ENCODE measurements at places on chromosomes 12 and 14.

DNA sequence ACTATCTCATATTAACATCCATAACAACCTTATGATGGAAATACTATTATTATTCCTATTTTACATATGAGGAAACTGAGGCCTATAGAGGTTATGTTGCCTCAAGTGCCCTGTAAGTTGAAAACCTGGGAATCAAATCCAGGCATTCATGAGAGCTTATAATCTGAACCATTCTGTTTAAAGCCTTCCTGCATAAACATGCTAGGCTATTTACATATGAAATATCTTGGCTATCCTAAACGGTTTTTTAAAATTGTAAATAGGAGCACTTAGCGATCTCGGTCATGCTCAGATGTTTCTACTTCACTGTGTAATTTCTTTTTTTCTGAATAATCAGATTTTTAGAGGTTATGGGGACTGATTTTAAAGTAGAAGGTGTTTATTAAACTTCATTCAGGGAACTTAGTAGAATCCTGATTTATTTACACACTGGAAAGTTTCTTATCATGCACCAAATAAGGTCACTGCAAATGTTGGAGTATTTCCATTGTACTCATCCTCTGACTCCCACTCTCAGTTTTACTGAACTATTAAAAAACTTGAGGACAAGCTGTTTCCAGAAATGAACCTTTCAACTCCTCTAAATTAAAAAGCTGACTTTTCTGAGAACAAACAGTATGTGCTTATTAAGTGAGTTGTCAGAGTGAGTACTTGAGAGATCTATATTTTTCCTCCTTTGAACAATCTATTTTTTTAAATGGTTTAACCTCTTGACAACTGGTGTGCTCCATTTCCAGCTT lies 141.7 kb downstream of the PIK3C2G start:
- no peak for DNase-seq
- no peaks in the 10 kb centered on the region for H3K36me3 ChIP-seq
- H3K4me1 ChIP-seq, result no peaks in the 10 kb centered on the region
- H3K4me3 ChIP-seq, result no peak overlapping the region
- no peaks in the 10 kb centered on the region for H3K27me3 ChIP-seq

DNA sequence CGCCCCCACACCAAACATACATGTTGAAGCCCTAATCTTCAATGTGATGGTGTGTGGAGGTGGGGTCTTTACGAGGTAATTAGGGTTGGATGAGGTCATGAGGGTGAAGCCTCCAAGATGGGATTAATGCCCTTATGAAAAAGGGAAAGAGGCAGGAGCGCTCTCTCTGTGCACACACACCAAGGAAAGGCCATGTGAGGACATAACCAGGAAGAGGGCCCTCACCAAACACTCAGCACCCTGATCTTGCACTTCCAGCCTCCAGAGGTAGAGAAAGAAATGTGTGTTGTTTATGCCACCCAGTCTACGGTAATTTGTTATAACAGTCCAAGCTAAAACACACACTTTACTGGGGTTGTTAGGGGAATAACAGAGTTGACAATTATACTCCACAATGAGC lies 14.6 kb upstream of the PITPNM2 start:
- no peak for DNase-seq
- H3K27me3 ChIP-seq, result no peaks in the 10 kb centered on the region
- H3K36me3 ChIP-seq, result peaks cover 36% of the 10 kb centered on the region
- no peak overlapping the region for H3K4me3 ChIP-seq
- H3K4me1 ChIP-seq, result peaks cover 3% of the 10 kb centered on the region
- peak overlapping the region; percentile 7 for H3K27ac ChIP-seq

- H3K27me3 ChIP-seq, result peaks cover 6% of the 10 kb centered on the region
- H3K27ac ChIP-seq, result no peak overlapping the region
- H3K4me1 ChIP-seq, result no peaks in the 10 kb centered on the region
- H3K4me3 ChIP-seq, result no peak overlapping the region
- no peaks in the 10 kb centered on the region for H3K36me3 ChIP-seq
- DNase-seq, result no peak
These were observed 51.8 kb downstream of the WIF1 start for GRCh38 chr12:65069336-65069735.

DNA sequence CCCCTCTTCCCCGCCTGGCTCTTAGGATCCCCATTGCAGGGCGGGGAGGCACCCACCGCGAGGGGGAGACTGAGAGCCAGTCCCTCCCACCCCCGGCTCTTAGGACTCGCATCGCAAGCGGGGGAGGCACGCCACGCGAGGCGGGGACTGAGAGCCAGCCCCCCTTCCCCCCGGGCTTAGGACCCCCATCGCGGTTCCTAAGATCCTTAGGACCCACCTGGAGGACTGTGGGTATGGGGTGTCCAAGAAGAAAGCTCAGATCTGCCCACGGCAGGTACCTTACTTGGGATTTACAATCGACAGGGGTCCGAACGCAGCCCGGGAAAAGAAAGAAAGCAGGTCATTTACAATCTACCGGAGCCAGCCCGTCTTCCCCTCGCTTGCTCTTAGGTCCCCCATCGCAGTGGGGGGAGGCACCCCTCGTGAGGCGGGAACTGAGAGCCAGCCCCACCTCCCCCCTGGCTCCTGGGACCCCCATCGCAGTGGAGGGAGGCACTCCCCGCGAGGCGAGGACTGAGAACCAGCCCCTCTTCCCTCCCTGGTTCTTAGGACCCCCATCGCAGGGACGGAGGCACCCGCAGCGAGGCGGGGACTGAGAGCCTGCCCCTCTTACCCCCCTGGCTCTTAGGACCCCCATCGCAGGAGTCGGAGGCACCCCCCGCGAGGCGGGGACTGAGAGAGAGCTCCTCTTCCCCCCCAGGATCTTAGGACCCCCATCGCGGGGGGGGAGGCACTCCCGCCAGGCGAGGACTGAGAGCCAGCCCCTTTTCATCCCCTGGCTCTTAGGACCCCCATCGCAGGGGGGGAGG lies 43.7 kb downstream of the DDX11 start:
- peak; percentile 73 for DNase-seq
- peaks cover 54% of the 10 kb centered on the region for H3K27me3 ChIP-seq
- peaks cover 15% of the 10 kb centered on the region for H3K4me1 ChIP-seq
- no peaks in the 10 kb centered on the region for H3K36me3 ChIP-seq

DNA sequence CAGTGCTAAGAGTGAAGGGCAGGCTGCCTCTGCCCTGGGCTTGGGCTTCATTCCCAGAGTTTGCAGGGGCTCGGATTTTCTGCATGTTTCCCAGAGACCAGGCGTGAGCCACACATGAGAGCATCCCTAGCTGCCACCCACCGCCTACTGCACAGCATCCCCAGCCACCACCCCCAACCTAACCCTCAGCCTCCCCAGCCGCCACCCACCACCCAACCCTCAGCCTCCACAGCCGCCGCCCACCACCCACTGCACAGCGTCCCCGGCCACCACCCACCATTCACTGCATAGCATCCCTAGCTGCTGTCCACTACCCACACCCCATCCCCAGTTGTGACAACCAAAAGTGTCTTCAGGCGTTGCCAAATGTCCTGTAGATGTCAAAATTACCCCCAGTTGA lies 22.6 kb downstream of the FGF6 start:
- peaks cover 3% of the 10 kb centered on the region for H3K4me1 ChIP-seq
- DNase-seq, result no peak
- H3K4me3 ChIP-seq, result no peak overlapping the region
- no peaks in the 10 kb centered on the region for H3K36me3 ChIP-seq
- H3K27me3 ChIP-seq, result peaks cover 15% of the 10 kb centered on the region

GRCh38 chr12:19453961-19454360 lies 14.7 kb downstream of the AEBP2 start:
- no peaks in the 10 kb centered on the region for H3K27me3 ChIP-seq
- H3K27ac ChIP-seq, result no peak overlapping the region
- no peak overlapping the region for H3K4me3 ChIP-seq
- peaks cover 28% of the 10 kb centered on the region for H3K36me3 ChIP-seq
- DNase-seq, result no peak

- H3K4me3 ChIP-seq, result no peak overlapping the region
- no peak overlapping the region for H3K27ac ChIP-seq
- no peaks in the 10 kb centered on the region for H3K27me3 ChIP-seq
- DNase-seq, result no peak
- peaks cover 18% of the 10 kb centered on the region for H3K36me3 ChIP-seq
- no peaks in the 10 kb centered on the region for H3K4me1 ChIP-seq
These were observed 39.8 kb upstream of the PWP1 start for GRCh38 chr12:107645630-107646333.

DNA sequence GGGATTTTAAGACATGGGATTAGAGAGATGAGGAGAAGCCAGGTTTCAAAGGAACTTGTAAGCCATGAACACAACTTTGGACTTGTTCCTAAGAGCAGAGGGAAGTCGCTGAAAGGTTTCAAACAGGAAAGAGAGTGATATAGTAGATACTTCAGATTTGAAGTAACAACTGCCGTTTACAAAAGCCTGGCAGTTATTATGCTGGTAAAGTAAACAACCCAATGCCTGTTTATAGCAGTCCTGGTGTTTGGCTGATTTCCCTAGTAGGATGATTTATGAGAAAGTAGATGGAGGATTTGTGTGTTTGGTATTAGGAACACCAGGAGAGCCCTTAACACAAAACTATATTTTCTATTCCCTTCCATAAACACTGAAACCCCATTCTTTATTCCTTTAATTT lies 285.7 kb downstream of the RMST start:
- DNase-seq, result no peak
- no peaks in the 10 kb centered on the region for H3K36me3 ChIP-seq
- no peaks in the 10 kb centered on the region for H3K4me1 ChIP-seq

DNA sequence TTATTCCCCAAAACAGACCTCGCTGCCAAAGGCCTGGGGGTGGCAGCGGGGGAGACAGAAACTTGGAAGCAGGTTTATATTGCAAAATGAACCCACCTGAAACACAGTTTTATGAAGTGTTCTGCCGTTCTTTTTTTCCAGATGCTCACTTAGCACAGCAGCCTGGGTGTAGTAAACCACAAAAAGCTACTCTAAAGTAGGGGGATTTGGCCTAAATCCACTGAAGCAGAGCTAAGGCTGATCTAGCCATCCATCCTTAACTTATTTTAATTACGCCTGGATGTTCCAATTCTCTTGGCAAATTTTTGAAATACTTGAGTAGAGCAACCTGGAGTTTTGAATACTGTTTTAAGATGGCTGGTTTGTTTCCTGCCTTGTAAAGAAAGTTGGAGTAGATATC lies 121.2 kb downstream of the GPR135 start:
- no peak for DNase-seq
- H3K27me3 ChIP-seq, result no peaks in the 10 kb centered on the region
- H3K4me1 ChIP-seq, result no peaks in the 10 kb centered on the region
- no peak overlapping the region for H3K27ac ChIP-seq
- H3K36me3 ChIP-seq, result peaks cover 2% of the 10 kb centered on the region
- H3K4me3 ChIP-seq, result no peak overlapping the region

GRCh38 chr12:111826316-111826715 lies 15.7 kb upstream of the MAPKAPK5 start:
- no peak overlapping the region for H3K4me3 ChIP-seq
- no peak for DNase-seq
- H3K36me3 ChIP-seq, result no peaks in the 10 kb centered on the region
- no peak overlapping the region for H3K27ac ChIP-seq

DNA sequence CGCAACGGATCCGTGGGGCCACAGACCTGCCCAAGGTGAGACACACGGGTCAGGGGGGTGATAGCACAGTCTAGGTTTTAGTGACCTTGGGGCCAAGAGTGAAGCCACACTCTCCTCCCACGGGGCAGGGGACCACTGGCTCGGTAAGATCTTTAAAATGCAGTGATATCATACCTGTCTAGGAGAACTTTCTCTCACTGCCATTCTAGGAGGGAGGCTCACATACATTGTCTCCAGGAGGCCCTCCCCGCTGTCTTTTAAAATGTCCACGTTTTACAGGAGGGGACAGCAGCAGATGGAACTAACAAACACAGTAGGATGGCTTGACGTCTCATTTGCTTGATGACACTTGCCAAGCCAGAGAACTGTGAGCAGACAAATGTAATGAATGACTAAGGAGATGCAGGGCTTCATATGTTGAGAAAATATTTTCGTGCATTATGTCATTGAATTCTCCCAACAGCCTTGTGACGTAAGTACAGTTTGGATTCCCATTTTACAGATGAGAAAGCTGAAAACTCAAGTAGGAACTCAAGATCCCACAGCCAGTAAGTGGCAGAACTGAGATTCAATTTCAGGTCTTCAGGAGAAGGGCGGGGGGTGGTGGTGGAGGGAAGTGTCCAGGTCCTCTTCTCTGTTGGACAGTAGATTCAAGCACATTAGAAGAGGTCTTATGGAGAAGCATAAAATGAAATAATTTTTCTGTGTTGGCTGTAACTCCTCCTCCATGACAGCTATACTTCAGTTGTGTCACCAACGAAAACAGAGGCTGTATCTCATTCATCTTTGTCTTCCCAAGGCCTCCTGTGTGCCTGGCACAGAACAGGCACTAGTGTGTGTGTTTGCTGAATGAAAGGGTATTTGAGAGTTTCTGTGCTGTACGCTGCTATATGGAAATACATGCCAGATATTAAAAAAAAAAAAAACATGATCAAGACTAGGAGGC lies 2.1 kb downstream of the VASH1 start:
- peaks cover 82% of the 10 kb centered on the region for H3K27me3 ChIP-seq
- no peaks in the 10 kb centered on the region for H3K36me3 ChIP-seq
- no peak overlapping the region for H3K27ac ChIP-seq
- no peak for DNase-seq
- H3K4me1 ChIP-seq, result peaks cover 24% of the 10 kb centered on the region

GRCh38 chr12:2242816-2243215 lies 190.0 kb downstream of the CACNA1C start:
- H3K4me1 ChIP-seq, result no peaks in the 10 kb centered on the region
- no peak overlapping the region for H3K4me3 ChIP-seq
- H3K27ac ChIP-seq, result no peak overlapping the region
- H3K27me3 ChIP-seq, result peaks cover 12% of the 10 kb centered on the region
- H3K36me3 ChIP-seq, result no peaks in the 10 kb centered on the region
- DNase-seq, result no peak

DNA sequence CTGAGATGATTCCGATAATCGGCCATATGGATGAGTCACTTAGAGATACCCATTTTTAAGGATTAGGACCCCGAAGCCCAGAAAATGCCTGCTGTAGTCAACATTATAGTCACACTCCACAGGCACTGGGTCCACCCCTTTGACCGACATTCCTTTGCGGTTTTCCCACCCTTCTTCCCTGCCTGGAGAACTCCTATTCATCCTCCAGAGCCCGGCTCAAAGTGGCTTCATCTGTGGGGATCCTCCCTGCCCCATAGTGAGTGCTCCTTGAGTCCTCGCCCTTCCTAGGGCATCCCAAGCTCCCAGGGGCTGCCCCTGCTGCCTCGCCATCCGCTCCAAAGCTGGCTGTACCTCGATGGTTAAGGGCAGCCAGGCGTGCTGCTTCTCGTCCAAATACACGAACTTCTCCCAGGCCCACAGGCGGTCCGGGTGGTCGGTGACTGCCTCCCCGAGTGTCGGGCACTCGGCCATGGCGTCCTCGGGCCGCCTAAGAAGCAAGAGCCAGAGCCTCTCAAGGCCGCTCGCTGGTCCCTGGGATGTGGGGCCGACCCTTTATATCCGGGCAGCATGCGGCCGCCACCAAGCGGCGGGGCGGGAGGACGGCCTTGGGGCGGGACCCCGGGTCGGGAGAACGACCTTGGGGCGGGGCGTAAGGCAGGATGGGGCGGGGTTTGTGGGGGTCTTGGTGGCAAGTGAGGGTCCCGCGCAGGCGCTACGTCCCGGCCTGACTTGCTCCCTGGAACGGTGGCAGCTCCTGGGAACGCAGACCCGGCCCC lies at the start of gene TCL1A:
TSS of gene TCL1A (minus strand) at position 530 of the 776 bp plus-strand sequence. CDS start at position 471, 59 bp downstream.
- H3K27ac ChIP-seq, result no peak within 1 kb of the TSS
- DNase-seq, result no peak
- no peaks in the 10 kb centered on the region for H3K4me1 ChIP-seq
- H3K4me3 ChIP-seq, result no peak within 1 kb of the TSS
- peaks cover 49% of the 10 kb centered on the region for H3K27me3 ChIP-seq
- no peaks in the 10 kb centered on the region for H3K36me3 ChIP-seq

Data from activated naive CD4-positive, alpha-beta T cell treated with anti-CD3 and anti-CD28 coated beads, Interleukin-2, amount 10 ng/mL, durations not matched to agents 7 days and 5 days (primary cell).